RCC 7860 (cell line): ENCODE measurements at places on chromosomes 11 and 22.
A peak's percentile ranks its signal among the peaks of the same experiment; 100 is the strongest.

GRCh38 chr11:58770166-58770565 is 38.4 kb upstream of the GLYAT start:
- DNase-seq, result no peak

GRCh38 chr11:114311946-114312345 is 15.7 kb downstream of the NNMT start:
- no peak for DNase-seq

- DNase-seq, result no peak
Measured at GRCh38 chr22:42160251-42160650, 29.6 kb upstream of the CYP2D6 start.

DNA sequence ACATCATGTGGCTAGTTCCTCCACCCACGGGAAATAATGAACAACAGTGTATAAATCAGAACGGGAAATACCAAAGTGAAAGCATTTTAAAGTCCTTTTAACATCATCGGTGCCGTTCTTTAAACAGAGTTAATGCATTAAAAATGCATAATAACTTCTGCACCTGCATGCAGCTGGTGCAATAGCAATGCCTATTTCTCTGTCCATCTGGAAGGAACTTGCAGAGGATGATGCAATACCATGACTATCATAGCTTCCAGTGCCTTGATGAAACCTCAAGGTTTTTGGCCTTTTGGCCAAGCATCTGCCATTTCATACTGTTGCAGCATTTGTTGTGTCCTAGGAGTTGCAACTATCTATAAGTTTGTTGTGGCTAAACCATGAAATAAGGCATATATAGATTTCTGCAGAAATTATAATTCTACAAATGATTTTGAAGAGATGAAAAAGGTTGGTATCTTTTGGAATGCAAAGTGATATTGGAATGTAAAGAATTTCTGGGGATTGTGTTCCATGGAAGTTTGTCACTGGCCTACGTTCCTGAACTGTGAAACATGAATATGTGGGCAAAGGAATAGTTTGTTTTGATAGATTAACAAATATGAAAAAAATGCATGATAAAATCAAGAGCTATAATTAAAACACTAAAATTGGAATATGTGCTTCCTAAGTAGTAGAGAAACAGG is 9.8 kb upstream of the EIF3F start:
- DNase-seq, result peak; percentile 35

DNA sequence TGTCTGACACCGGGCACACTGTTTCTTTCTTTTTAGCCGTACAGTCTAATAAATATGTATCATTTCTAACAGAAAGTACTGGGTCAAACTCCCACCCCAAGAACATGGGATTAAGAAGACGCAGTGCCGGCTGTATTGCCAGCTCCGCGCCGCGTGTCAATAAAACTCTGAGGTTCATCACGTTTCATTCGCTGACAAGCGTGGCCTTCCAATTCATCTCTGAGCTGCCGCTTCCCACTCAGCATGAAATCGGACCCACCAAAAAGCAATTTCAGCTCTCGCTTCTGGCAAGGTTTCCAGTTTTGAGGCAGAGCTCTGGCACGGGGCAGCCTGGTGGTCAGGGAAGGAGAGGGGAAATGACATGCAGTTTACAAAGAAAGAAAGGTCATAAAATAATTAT is 819.8 kb downstream of the OPCML start:
- no peak for DNase-seq

DNA sequence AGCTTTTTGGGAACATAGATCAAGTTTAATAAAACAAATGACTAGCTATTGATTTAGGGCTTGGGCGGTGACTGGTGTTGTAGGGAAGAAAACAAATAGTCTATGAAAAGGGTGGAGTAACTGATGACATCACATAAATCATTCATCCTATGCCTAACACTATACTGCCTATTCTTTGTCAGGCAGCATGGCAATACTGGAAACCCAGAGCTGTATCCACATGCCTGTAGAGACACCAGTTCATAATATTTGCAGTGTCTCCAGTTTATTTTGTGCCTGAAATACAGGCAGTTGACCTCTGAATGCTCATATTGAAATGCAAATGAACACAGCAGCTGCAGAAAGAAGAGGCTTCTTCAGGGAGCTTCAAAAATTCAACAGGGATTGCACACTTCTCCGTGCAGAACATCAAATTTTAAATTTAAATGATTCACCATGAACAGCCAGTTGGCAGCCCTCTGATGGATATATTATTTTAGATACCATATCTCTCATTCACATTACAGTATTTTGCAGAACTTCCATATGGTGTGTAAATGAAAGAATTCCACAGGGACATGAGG is 283.1 kb upstream of the CTSC start:
- DNase-seq, result no peak

GRCh38 chr11:69241075-69241740 is 52.7 kb upstream of the MYEOV start:
- DNase-seq, result no peak

GRCh38 chr22:24156141-24156912 is 25.0 kb upstream of the SUSD2 start:
- no peak for DNase-seq

DNA sequence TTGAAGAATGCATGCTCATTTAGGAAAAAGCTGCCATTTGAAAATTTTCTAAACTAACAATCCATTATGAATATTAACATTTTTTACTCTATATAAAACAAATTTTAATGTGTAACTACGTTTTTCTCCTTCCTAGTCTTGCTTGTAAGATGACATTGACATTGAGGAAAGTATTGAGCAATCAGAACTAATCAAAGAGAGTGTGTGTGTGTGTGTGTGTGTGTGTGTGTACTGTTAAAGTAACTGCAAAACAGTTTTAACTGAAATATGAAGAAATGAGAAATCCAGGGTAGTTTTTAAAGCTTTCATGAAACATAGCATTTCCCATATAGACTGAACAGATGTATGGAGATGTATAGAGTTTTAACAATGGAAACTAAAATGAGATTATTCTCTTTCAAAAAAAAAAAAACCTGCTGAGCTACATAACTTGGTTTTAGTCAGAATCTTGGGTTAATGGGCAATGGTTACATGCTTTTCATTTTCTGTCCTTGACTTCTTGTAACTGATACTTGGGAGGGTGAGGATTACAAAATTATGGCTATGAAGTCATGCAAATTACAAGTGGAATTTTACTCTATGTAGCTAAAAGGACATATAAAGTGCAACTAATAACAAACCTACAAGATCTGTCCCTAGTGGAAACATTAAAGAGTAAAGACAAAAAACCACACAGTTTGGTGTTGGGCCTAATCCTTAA is 2.0 kb downstream of the PDGFD start:
- DNase-seq, result no peak

DNA sequence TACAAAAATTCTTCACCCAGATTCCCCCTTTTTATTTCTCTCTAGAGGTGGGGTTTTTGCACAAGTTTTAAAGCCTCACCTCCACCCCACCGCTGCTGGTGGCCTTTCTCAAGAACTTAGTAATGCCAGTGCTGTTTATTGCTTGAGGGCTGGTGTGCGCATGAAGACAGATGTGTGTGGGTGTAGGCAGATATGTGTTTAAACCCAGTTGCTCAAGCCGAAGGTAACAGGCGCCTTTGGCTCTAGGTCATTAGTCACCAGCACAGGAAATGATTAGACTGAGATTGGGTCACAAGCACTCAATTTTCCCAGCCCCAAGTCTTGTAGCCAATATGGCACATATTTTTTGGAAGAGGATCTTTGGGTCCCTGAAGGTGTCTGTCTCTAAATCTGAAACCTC is 2.7 kb upstream of the CLMP start:
- peak; percentile 36 for DNase-seq

DNA sequence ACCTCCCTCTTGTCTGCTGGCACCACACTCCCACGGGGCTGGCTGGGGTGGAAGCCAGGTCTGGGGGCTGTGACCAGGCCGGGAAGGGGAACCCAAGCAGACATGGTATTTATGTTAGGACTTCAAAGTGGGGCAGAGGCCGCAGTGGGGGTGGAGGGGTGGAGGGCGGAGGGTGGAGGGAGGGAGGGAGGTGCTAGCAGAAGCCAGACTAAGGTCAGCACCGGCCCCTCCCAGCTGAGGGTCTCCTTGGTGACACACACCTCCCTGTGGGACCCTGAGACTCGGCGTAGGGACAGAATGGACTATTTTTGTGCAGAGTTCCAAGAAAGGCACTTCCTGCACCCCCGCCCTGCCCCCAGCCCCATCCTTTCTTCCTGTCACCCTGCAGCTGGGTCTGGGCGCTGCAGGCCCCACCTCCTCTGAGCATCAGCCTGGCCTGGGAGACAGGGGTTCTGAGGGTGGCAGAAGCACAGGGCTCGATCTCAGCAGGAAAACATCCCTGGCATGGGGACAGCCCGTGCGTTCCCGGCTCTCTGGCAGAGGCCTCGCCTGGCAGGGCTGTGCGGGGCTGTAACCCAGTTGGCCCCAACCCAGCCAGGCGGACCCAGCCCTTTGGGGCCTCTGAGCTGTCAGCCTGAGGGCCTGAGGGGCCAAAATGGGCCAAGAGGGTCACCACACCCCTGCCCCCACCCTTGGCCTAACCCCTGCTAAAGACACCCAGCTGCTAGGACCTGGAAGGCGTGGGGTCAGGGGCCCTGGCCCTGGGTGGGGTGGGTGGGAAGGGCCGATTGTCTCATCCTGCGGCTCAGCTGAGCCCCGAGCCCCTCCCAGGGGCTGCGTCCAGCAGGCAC is 9.6 kb upstream of the CD248 start:
- DNase-seq, result peak; percentile 14

DNA sequence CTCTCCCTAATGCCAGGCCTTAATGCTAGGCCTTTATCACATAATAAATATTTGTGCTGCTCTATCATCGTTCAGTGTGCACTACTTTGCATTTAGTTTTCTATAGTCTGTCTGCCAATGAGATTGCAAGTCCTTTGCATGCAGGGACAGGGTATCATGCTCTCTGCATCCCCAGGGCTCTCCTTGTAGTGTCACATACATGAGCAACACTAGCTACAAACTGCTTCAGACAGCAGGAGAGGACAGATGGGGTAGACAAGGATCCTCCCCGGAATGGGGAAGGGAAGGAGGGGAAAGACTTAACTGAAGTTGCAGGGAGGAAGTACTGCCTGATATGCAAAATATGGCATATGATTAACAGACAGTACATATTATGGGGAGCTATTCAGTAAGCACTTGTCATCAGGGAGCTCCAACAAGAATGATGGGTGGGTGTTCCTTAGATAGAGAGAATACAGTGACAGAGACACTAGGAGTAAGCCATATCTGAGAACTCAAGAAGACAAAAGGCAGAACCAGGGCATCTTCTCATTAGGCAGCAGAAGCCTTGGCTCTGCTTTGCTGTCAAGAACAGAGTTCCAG is 42.8 kb downstream of the ZNF202 start:
- DNase-seq, result no peak

GRCh38 chr11:19675397-19675796 is 37.2 kb upstream of the NAV2 start:
- DNase-seq, result no peak

DNA sequence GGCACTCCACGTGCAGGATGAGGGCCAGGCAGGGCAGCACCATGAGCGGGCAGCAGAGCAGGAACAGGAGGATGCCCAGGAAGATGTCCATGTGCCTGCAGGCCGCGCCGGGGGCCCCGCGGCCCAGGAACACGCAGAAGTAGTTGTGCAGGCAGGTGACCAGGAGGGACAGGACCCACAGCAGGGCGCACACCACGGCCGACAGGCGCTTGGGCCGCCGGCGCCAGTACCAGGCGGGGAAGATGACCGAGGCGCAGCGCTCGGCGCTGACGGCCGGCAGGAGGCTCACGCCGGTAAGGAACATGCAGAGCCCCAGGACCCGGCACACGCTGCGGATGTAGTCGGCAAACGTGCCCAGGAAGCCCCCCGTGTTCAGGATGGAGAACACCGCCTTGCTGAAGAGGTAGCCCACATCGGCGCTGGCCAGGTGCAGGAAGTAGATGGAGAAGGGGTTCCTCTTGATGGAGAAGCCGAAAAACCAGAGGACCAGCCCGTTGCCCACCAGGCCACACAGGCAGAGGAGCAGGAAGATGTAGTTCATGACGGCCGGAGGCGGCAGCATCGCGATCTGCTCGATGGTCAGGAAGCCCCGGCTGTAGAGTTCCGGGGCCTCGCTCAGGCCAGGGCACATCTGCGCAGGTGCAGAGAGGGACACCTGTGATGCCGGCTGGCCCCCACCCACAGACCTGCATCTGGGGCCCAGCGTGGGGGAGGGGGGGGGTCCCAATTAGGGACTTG is 7.2 kb downstream of the MRGPRF start:
- no peak for DNase-seq

DNA sequence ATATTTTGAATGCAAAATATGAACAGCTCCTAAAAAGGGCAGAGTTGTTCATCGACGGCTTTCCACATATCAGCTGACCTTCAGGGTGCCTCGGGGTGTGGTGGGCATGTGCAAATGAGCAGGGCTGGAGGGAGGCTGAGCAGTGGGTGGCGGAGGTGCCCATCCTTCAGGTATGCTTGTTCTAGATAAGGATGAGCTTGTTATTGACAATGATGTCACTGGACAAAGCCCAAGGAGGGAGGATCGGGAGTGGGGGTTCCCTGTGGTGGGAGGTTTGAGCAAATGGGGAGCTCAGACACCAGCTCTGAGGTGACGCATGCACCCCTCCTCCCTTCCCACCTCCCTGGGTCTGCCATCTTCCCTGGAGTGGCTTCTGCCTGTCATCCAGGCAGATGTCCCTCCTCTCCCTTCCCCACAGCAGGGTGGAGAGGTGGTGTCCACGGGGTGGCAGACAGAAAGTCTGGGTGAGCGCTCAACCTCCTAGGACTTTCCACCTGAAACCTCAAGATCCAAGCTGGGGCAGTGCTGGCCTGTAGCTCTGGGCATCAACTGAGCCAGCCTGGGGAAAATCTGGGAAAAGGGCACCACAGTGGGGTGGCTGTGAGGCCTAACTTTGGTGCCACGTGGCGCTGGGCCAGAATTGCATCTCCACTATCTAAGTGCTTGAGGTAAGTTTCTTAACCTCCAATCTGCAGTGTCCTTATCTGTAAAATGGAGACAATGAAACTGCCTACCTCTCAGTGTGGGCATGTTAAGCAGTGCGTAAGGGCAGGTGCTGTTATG is 106.3 kb upstream of the THY1 start:
- no peak for DNase-seq

GRCh38 chr11:111571829-111572501 is 30.3 kb upstream of the SIK2 start:
- DNase-seq, result peak; percentile 39

DNA sequence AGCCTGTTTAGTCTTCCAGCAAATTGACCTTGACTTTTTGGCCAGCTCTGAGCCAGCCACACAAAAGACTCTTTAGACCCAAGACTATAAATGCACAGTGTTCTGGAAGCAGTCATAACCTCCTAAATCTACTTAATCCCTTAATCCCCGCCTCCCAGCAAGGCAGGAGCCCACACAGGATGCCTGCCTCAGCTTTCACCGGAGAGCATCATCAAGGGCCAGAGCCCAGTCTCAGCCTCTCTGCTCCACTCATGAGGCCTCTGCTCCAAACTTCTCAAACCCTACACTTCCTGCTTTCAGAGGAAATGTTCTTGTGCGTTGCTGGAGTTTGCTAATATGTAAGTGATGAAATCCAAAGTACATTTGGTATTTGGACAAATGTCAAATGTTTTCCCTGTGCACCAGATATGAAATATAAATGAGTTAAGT is 57.9 kb upstream of the FSHB start:
- DNase-seq, result no peak

GRCh38 chr11:99325847-99326246 is 305.1 kb downstream of the CNTN5 start:
- DNase-seq, result peak; percentile 35

GRCh38 chr11:45107029-45107428 is 39.4 kb upstream of the PRDM11 start:
- no peak for DNase-seq

- no peak for DNase-seq
Measured at GRCh38 chr11:8873741-8874405, 37.1 kb upstream of the AKIP1 start.
